NCI-H1105 treated with DMSO at 0.1 percent for 48 hours (cell line): ENCODE measurements at places on chromosomes 6 and 20.

DNA sequence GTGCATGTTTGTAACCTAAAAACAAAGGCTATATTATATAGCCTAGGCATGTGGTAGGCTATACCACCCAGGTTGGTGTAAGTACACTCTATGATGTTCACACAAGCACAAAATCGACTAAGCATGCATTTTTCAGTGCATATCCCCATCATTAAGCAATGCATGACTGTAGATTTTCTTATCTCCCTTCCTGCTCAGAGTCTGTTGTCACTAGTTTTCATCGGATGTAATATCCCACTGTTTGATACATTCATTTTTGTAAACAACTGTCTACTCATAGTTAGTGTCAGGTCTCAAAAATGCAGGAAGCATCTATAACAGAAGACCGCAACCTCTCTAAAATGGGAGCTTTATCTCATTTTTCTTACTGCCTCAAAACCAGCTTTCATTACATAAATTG lies 70.7 kb downstream of the GFRAL start:
- no peak for DNase-seq

DNA sequence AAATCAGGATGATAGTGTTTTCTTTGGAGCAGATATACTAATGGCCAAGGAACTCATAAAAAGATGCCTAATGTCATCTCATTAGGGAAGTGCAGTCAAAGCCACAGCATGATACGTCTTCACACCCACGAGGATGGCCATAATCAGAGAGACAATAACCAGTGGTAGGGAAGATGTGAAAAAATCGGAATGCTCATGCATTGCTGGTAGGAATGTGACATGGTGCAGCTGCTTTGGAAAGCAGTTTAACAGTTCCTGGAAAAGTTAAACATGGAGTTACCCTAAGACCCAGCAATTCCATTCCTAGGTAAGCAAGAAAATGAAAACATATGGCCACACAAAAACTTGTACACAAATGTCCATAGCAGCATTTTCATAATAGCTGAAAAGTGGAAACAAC lies 29.9 kb downstream of the BCAS1 start:
- DNase-seq, result no peak

DNA sequence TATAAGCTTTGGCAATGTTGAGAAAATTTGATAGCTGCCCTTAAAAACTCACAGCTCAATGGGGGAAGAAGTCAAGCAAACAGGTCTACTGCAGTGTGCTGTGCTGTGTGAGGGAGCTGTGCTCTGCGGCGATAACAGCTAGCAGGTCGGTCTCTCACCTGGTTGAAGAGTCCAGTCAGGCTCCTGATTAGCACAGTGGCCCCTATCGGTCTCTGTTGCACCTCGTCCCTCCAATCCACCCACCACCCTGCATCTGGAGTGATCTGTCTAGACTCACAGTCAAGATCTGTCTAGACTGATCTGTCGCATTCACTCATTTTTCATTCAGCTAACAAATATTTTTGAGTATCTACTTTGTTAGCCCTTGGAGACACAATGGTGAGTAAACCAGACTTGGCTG lies 94.1 kb downstream of the MAP3K7 start:
- DNase-seq, result no peak

GRCh38 chr6:149031859-149032598 lies 285.2 kb downstream of the UST start:
- DNase-seq, result no peak

GRCh38 chr6:35080016-35080680 lies 61.0 kb downstream of the TCP11 start:
- no peak for DNase-seq

DNA sequence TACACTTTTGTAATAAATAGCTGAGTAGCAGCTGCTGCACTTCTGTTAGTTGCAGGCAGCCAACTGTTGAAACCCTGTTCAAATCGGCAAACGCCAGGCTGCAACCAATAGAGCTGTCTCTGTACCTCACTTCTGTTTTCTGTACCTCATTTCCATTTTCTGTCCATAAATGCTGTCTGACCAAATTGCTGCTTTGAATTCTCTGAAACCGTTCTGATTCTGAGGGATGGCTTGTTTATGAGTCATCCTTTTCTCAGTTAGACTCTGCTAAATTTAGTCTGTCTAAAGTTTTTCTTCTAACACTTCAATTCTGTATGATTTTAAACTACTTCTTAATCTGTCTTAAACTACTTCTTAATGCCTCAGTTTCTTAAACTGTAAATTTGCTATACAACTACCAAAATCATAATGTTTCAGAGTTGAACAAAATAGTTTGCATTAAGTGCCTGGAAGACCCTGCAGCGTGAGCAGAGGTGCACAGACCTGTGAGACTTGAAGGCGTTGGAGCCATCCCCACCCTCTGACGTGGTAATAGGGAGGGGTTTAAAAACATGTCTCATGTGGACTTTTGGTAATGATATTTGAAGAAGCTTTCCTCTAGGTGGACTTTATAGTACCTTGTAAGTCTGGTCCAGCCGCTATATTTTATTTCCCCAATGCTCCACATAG lies 9.6 kb downstream of the BTNL2 start:
- DNase-seq, result no peak

DNA sequence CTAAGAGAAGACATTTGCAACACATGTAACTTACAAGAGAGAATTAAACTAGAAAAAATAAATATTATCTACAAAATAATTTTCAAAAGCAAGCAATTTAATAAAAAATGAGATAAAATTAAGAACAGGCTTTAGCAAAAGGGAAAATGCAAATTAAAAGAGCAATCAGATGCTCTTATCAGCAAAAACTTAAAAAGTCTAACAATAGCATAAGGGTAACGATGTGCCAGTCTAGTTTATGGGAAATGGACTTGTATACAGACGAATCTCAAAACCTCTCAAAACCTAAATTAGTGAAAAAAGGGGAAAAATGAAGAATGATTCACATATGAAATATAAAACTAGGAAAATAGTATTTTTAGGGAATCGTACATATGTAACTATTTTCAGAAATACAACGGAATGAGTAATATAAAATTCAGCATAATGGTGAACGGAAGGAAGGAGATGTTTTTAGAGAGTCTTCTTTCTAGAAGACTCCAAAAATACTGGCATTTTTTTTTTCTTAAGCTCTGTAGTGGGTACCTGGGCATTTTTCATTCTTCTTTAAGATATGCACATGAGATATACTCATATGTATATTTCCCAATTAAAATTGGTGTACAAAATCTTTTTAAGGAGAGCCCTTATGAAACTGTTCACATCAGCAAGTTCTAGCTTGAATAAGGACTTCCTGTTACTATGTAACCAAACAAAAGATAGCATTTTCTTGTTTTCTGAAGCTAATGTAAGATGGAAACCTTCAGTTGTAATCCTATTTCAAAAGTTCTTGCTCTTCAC lies 927 bp upstream of the MANEA start:
- DNase-seq, result peak; percentile 50

DNA sequence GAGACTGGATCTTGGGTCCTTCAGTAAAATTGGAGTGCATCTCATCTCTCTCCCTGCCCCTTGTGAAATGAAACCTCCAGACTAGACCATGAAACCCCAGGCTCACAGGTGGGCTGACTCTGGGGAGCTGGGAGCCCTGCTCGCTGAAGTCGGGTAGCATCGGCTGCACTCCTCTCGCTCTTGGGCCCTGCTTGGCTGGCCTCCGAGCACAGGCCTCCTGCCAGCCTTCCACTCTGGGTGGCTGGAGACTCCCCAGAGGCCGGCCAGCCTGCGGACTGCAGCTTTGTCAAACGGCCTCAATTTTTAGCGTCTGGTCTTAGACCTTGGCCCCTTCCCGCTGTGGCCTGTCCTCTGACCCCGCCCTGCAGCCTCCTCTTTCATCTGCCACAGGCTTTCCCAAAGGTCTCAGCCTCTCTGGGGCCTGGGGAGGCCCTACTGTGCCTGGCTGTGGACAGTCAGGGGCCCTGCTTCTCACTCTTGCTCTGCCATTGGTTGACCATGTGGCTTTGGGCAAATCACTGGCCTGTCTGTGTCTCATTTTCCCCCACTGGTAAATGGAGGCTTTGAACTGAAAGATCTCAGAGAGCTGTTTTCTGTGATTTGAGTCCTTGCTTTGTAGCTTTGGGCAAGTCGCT lies 45.1 kb downstream of the SRC start:
- no peak for DNase-seq

- DNase-seq, result no peak
These were observed 647.9 kb downstream of the KIF16B start for GRCh38 chr20:15925376-15925775.

DNA sequence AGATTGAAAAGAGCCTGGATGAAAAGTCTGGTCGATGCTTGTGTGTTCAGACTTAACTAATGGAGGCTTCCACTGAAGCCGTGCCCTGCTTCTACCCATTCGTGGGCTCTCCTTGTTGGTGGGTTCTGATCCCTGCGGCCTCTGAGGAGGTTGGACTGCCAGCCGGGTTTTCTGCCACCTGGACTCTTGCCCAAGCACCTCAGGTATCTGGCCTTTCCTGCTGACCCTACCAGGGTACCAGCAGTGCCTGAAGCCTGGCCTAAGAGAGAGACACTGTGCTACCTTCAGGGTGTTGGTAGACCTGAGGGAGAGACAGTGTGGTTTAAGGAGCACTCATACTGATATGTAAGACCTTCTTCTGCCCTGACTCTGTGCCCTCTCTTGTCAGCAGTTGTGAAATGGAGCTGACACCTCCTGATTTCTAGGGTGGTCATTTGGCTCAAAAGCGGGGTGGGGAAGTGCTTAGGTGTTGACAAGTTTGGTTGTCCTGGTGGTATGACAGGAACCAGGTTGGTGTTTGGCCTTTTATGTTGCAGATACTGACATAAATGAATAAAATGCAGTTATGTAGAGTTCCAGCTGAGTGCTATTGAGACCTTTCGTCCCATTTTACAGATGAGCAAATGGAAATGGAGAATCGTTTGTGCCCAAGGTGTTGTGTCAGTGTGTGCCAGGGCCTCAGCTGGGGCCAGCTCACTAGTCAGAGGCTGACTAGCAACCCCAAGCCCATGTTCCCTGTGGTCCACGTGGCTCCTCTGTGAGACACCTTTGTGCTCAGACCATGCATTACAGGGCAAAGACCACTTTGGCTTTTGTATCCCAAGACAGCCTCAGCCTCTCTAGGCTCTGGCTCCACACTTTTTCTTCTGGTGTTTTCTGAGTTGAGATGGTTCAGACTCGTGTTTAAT lies 3.1 kb downstream of the PLCG1 start:
- no peak for DNase-seq
